Ovary (tissue), 10 donors: ENCODE measurements at places on chromosomes 3 and 15. TPM values are rescaled to one million over a fixed set of nuclear protein-coding genes. Genes with fewer than 3 reads are reported as not detected.

DNA sequence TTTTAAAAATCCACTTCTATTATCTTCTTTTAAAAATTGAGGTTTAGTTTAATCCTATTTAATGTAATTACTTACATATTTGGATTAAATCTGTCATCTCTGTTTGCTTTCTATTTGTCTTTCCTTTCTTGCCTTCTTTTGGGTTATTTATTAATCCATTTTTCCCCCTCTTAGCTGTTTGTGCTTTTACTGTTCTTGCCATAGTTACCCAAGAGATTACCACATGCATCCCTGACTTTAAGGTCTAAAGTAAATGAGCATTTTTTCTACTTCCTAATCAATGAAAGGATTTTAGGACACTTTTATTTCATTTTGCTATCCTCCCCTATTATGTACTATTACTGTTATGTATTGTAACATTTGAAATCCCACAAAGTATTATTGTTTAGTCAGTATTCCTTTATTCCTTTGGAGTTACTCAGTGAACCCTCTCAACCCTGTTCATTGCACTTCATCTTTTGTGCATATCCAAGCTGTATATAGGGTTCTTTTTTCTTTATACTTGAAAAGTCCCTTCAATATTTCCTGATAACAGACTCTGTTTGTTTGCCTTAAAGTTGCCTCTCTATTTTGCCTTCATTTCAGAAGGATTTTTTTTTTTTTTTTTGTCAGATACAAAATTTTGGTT, 62.7 kb downstream of the MEF2A start:
- no peak for DNase-seq

DNA sequence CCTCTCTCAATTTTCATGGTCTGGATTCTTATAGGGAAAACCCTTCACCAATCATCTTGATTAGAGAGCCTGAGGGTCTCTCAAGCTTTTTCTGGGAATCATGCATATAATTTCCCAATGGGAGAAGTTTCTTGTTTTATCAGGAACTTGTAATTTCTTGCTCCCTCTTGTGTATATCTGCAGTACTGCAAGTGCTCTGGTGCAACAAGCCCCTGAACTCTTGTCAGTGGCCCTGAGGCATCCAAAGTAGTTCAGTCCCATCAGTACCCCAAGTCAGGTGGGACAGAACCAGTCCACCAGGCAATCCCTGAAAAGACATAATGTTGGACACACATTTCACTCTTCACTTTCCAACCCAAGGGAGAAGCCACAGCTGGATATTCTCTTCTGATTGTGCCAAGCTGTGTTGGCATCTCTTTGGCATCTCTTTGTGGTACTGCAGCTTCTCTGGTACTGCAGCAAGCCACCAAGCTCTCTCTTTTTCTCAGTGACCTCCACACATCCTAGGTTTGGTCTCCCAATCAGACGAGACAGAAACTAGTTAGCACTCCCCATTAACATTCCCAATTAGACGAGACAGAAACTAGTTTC, 214.5 kb downstream of the ZIC4 start:
- no peak for DNase-seq

GRCh38 chr15:93415576-93415975, 326.6 kb upstream of the RGMA start:
- no peak for DNase-seq

The ADAMTS17 gene
- 1.3 TPM for polyA plus RNA-seq
